Cardiac muscle cell (in vitro differentiated cells and primary cell): ENCODE measurements at places on chromosomes 3 and 15. TPM values are rescaled to one million over a fixed set of nuclear protein-coding genes. Genes with fewer than 3 reads are reported as not detected.

Gene FETUB
- polyA plus RNA-seq = not detected in 2 replicates

Gene ADGRG7
- polyA plus RNA-seq = 38.6 and 49.4 TPM in 2 replicates

Gene MUC4
- polyA plus RNA-seq = 0.16 and 0.25 TPM in 2 replicates

Gene SCG5
- polyA plus RNA-seq = 15.5 and 20.2 TPM in 2 replicates

Gene PLIN1
- polyA plus RNA-seq = 0.09 and 0.85 TPM in 2 replicates

Gene GTPBP8
- 20.5 and 21.2 TPM in 2 replicates for polyA plus RNA-seq

Gene ECE2
- not detected in 2 replicates for polyA plus RNA-seq

Gene ERICH6
- 0.44 and 0.55 TPM in 2 replicates for polyA plus RNA-seq

Gene CAMKV
- 0.34 TPM in 1 of 2 replicates, not detected in the other for polyA plus RNA-seq

Gene SYNM
- polyA plus RNA-seq = 2.3 and 5.4 TPM in 2 replicates

DNA sequence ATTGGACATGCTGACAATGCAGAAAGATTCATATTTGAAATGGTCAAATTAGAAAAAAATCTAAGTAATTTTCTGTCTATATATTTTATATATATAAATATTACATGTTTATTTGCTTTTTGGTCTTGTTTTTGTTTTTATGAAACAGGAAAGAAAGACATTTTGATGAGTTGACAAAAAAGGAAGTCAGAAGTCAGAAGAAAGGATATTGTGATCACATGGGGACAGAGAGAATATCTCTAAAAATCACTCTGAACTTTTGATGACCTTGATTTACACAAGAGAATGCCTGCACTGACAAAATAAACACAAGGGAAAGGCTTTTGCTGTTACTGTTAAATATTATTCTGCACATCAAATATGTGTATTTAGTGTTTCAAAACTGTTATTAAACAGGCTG lies 811.2 kb downstream of the SI start:
- no peak for DNase-seq

DNA sequence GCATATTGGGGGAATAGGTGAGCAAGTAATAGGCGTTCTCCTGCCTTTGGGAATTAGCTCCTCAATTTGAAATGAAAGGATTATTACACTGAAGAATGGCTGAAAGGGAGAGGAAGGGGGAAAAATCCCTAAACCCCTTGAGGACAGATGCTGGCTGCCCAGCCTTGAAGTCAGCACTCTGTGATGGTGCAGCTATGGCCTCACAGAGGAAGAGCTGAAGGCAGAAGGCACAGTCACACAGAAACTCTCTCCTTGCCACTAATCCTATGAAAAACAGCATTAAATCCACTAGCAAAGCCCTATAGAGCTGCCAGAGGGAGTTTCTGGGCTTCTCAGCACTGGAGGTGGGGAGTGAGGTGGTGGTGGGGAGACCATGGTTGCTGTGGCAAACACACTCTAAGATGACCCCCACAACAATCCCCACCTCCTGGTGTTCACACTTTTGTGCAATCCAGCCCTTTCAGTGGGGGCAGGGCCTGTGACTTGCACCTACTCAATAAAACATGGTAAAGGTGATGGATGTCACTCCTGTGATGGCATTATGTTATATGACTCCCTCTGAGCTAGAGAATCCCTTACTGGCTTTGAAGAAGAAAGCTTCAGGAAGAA lies 101.2 kb downstream of the RFTN1 start:
- DNase-seq = no peak

- no peak for DNase-seq
Measured at GRCh38 chr3:197021231-197021630, 8.4 kb downstream of the MELTF start.

DNA sequence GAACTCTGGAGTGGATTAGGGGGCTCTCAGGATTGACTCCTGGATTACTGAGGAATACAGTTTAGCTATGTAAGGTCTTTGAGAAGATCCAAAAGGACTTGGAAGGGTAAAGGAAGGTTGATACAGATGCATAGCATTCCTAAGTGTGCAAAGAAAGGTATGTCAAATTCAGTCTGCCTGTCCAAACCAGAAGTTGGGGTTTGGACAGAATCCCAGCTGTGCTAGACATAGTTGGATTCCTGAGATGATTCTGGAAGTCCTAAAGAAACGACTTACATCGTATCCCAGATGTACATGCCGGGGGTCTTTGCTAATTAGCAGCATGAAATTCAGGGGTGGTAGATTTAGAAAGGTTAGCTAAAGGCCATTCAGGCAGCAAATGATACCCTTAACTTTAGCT lies 97.7 kb upstream of the TSPAN3 start:
- peak; percentile 54 for DNase-seq

GRCh38 chr15:84832448-84833040 lies 15.4 kb downstream of the ALPK3 start:
- DNase-seq = no peak

DNA sequence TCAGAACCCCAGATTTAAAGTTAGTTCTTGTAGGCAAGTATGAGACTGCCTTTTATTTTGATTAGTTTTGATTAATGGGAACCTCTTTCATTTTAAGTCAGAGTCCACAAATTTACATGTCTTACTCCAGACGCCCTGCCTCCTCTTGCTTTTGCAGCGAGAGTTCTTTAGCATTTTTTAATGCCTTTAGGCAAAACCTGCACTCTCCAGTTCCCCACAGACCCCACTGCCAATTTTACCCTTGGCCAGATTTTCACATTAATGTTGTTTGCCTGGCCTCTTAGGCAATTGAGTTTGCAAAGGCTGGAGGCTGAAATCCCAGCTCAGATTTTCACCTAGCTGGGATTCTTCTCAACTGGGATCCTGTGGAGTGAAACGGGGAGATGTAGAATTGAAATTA lies 85.8 kb downstream of the GAP43 start:
- no peak for DNase-seq

- no peak for DNase-seq
Measured at GRCh38 chr3:50470658-50471057, 32.8 kb downstream of the CACNA2D2 start.

- no peak for DNase-seq
Measured at GRCh38 chr3:24472358-24472757, 22.3 kb downstream of the THRB start.

- no peak for DNase-seq
Measured at GRCh38 chr3:12327021-12327420, 38.2 kb downstream of the PPARG start.

GRCh38 chr15:72916897-72917296 lies 133.3 kb upstream of the ADPGK start:
- no peak for DNase-seq

- DNase-seq = no peak
Measured at GRCh38 chr3:45612138-45612537, 17.6 kb downstream of the LIMD1 start.

GRCh38 chr3:148643389-148643840 lies 54.3 kb upstream of the AGTR1 start:
- DNase-seq = peak; percentile 3

GRCh38 chr15:56491110-56491722 lies 26.3 kb upstream of the MNS1 start:
- DNase-seq = peak; percentile 84

- peak; percentile 28 for DNase-seq
Measured at GRCh38 chr3:128344052-128344735, 122.5 kb downstream of the DNAJB8 start.

- no peak for DNase-seq
Measured at GRCh38 chr3:115415246-115415996, 207.9 kb upstream of the GAP43 start.

- DNase-seq = no peak
Measured at GRCh38 chr3:126292318-126293070, 64.7 kb downstream of the KLF15 start.

GRCh38 chr3:126212620-126213378 lies 32.4 kb upstream of the ALDH1L1 start:
- DNase-seq = peak; percentile 79

DNA sequence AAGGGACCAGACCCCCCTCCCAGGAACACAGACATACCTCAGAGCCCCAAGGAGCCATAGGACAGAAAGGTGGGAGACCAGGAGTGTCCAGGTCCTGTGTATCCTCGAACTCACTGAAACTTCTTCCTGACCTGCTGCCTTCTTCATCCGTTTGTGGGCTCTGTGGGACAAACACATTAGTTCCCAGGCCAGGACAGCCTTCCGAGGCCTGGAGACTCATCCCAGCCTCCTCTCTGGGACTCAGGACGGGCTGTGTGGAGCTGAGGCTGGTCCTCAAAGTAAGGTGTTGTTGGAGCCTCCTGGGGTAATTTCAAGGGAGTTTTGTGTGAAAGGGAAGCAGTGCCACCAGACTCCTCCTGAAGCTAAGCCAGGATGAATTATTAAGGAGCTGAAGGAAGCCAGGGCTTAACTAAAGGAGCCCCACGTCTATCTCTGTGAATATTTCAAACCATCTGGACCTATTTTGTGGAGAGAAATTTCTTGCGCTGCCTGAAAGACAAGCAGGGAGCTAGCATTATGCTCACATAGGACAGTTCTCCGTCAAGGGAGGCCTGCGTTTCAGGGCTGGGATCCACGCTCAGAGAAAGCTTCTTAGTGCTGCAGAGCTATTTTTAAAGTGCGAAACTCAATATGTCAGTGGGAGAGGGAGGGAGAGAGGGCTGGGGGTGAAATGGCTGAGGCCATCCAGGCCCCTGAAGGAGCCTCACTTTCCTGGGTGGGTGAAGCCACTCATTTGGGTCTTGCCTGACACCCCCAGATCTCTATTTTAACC lies 29.8 kb upstream of the PLA2G4E start:
- DNase-seq = peak; percentile 50

- no peak for DNase-seq
Measured at GRCh38 chr15:60396100-60396499, 1.7 kb downstream of the ANXA2 start.

GRCh38 chr15:70669966-70670658 lies 93.2 kb downstream of the UACA start:
- DNase-seq = peak; percentile 96

GRCh38 chr3:13079051-13079450 lies 5.8 kb upstream of the IQSEC1 start:
- DNase-seq = no peak

DNA sequence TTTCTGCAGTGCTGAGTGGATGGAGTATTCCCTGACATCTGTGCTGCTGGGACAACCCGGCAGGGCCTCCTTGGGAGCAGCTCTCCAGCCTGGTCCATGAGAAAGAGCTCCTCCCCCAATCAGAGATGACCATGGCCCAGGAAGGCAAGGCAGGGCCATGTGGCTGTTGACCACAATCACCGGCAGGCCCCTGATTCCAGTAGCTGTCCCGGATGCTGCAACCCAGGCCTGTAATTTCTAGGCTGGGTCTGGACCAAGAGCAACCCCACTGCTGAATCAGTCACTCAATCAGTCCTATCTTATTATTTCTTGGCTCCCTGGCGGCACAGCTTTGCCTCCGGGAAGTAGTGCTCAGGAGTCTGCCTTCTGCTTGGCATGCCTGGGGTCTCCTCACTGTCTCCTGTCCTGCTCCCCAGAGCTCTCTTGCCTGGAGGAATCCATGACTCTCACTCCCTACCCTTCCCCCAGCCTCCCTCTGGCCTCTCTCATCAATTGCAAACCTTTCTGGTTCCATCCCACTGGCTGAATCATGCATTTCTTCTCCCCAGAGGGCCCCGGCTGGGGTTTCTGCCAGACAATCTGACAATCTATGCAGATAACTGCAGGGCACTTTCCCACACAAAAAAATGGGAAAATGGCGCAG lies 32.6 kb upstream of the ITGA11 start:
- no peak for DNase-seq

GRCh38 chr3:25663347-25663868 lies 1.3 kb downstream of the TOP2B start:
- DNase-seq = peak; percentile 22

GRCh38 chr15:40877694-40878093 lies 3.7 kb upstream of the RHOV start:
- no peak for DNase-seq

DNA sequence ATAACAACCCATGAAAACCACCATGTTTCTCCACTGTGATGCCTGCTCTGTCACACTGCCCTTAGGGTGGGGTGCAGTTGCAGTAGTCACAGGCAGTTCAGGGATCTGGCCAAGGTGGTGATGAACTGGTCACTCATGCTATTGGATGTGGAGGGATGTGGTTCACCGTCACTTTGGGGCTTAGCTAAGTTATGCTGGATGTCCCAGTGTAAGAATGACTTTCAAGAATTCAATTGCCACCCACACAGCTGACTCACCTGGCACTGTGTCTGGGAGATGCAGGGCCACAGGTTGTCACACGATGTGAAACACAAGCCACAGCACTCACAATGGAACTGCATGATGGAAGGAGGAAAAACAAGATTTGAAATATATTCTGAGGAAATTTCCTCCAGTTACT lies 146.1 kb upstream of the CTNNB1 start:
- DNase-seq = no peak
